ENCODE measurements at places on chromosomes 4 and X.

GRCh38 chrX:153414856-153415510 is 3.7 kb downstream of the ZFP92 start:
- DNase-seq: no peak

DNA sequence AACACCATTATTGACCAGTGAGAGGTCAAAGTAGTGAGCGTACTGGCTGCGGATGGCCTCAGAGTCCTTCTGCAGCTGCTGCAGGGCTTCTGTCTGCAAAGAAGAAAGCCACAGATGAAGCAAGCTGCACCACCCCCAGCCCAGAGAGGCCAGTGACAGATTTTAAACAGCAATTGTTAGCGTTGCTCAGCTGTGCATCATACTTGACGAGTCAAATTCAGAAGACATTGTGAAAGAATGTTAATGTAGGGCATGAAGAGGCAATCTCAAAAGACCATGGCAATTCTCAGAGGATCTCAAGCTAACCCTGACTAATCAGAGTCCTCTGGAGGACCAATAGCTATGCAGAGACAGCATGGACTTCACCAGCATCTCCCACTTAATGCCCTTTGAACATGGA is 16.6 kb downstream of the DKC1 start:
- no peak for DNase-seq

GRCh38 chrX:55210931-55211677 is 9.0 kb upstream of the PAGE5 start:
- no peak for DNase-seq

DNA sequence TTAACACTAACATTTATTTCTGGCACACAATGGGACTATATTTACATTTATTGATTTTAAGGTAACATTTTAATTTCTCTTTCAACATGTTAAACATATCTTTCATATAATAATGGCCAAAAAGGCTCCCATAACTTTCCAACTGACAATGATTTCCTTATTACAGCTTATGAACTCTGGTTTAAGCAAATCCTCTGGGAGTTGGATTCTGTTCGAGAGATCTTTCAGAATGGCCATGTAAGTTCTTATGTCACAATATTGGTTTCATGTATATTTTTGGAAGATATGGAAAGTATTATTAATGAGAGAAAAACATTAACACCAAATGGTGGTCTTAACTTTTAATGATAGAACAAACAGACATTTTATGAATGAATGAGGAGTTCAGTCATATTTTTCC is 4.1 kb downstream of the TDO2 start:
- DNase-seq: no peak
